CD4-positive, alpha-beta T cell treated with Interferon gamma for 1 hour (primary cell): ENCODE measurements at places on chromosomes 3 and 15.

DNA sequence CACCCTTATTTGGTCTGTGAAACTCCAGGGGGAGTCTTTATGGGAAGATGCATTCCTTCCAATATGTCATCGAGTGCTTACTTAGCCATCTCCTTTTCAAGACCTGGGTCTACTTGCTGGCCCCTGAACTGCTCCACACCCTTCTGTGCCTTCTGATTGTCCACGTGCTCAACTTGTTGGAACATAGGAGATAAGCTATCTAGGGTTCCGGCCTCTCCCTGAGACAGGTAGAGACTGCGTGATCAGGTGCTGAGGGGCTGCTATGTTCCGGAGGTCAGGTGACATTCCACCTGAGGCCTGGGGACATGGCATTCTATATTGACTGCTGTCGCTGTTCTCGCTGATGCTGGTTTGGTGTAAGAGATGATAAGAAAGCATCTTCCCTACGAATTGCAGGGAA lies 65.6 kb downstream of the ATP1B3 start:
- no peak for DNase-seq

DNA sequence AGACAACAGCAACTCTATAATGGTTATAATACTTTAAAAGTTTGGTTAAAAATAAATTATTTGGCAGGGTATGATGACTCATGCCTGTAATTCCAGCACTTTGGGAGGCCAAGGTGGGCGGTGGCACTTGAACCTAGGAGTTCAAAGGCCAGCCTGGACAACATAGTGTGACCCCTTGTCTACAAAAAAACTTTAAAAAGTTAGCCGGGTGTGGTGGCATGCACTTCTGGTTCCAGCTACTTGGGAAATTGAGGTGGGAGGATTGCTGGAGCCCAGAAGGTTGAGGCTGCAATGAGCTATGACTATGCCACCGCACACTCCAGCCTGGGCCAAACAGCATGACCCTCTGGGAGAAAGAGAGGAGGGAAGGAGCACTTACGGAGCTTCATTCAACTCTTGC lies 7.7 kb upstream of the TRPC1 start:
- DNase-seq: no peak

- no peak for DNase-seq
Measured at GRCh38 chr3:188510366-188510765, 356.4 kb downstream of the LPP start.

GRCh38 chr3:10602769-10603768 lies 97.7 kb upstream of the ATP2B2 start:
- peak; percentile 49 for DNase-seq

DNA sequence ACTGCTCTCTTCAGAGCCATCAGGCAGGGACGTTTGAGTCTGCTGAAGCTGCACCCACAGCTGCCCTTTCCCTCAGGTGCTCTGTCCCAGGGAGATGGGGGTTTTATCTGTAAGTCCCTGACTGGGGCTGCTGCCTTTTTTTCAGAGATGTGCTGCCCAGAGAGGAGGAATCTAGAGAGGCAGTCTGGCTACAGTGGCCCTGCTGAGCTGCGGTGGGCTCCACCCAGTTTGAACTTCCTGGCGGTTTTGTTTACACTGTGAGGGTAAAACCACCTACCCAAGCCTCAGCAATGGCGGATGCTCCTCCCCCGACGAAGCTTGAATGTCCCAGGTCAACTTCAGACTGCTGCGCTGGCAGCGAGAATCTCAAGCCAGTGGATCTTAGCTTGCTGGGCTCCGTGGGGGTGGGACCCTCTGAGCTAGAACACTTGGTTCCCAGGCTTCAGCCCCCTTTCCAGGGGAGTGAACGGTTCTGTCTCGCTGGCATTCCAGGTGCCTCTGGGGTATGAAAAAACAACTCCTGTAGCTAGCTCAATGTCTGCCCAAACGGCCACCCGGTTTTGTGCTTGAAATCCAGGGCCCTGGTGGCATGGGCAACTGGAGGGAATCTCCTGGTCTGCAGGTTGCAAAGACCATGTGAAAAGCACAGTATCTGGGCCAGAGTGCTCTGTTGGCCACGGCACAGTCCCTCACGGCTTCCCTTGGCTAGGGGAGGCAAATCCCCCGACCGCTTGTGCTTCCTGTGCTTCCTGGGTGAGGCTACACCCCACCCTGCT lies 21.1 kb upstream of the ST6GAL1 start:
- DNase-seq: peak; percentile 76
